ENCODE measurements at places on chromosomes 7 and 10.
A peak's percentile ranks its signal among the peaks of the same experiment; 100 is the strongest.

GRCh38 chr7:44767912-44768627, 19.4 kb downstream of the ZMIZ2 start:
- no peak for DNase-seq

DNA sequence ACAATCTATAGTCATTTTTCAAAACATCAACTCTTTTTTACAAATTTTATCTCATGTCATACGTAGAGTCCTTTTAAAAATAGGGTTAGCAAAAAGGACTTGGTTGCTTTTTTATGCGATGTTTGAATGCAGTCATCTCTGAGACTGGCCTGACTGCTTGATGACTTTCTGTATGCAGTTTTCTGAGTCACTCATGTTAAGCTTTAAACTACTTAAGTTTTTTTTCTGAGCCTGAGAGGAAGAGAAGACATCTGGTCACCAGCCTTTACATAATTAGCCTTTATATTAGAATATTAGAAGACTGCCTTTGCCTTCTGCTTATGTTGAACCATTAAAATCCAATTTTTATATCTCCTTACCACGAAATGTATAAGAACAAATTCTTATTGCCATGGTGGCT, 834.4 kb upstream of the MBL2 start:
- no peak for DNase-seq

DNA sequence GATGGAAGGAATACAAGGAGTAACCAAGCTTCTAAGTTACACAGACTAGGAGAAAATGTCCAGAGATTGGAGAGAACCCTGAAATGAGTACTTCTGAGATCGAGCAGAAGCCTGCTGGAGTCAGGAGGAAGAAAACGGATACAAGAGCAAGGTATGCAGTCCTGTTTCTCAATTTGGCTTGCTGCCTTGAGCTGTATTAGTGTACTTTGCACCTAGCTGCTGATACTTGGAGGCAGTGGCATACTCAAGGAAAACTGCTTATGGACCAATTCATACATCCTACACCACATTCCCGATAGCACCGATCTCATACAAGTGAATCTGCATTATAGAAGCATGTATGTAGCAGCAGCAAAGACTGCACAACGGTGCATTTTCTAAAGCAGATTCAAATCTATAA, 14.4 kb downstream of the PIP4K2A start:
- peak; percentile 38 for DNase-seq

DNA sequence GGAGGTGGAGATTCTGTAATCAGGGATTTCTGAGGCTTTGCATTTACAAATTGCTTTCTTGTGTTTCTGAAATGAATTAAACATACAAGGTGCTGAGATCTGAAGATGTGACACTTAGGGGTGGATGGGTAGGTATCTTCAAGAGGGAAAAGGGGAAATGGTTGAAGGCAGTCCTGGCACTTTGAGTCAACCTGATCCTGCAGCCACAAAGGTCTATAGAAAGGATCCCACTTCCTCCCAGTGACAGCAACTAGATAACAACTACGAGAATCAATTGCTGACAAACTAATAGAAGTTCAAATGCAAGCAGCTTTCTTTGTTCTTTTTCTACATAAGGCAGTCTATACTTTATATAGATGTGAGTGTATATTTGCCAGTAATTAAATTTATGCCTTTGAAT, 553.3 kb downstream of the MDFIC start:
- no peak for DNase-seq

DNA sequence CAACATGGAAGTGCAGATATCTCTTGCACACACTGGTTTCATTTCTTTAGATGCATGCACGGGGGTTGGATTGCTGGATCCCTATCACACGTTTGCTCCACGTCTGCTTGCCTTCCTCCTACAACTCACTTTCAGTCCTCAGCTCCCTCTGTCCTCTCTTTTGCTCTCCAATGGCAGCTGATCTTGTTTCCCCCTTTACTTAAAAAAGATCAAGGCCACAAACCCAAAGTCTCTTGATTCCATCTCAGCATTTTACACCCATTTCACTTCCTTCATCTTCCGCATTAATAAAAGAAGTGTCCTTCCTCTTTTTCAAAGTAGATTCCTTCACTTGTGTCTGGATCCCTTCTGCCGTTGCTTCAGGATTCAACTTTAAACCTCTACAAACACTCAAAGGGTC, 245.2 kb downstream of the DOCK4 start:
- DNase-seq, result no peak

GRCh38 chr7:30272126-30272525, 12.3 kb upstream of the ZNRF2 start:
- no peak for DNase-seq

All from Caco-2 (cell line).